ENCODE measurements at places on chromosomes 16 and 17.

- no peak for DNase-seq
Observed at GRCh38 chr16:79798416-79799053, 198.0 kb upstream of the MAF start.

DNA sequence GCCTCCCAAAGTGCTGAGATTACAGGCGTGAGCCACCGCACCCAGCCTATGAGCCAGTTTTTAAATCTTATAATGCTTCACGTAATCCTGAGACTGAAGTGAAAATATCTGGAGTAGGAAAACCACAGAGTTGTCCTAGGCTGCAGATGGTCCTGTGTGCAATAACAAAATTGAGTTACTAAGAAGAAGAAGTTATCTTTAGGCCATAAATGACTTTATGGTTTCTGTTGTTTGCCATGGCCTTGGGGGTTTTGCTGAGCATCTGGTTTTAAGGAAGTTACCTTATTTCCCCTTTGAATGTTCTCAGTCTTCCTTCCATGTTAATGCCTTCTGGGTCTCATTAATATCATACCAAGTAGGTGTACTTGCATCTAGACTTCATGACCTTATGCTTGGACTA is 16.5 kb downstream of the NMT1 start:
- DNase-seq: no peak

DNA sequence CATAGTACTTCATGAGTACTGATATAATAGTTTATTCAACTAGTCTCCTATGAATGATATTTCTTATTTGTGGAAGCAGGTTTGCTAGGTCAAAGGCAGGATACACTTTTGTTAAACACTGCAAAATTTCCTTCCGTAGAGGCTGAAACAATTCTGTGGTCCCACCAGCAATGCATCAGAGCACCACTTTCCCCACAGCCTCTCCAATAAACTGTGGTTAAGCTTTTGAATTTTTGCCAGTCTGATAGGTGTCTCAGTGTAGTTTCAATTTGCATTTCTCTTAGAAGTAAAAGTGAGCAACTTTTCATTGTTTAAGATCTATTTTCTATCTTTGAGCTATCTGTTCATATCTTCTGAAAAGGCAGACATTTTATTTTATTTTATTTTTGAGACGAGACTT is 36.4 kb upstream of the CORO6 start:
- no peak for DNase-seq

- no peak for DNase-seq
Observed at GRCh38 chr17:70499067-70499786, 329.9 kb downstream of the KCNJ2 start.

DNA sequence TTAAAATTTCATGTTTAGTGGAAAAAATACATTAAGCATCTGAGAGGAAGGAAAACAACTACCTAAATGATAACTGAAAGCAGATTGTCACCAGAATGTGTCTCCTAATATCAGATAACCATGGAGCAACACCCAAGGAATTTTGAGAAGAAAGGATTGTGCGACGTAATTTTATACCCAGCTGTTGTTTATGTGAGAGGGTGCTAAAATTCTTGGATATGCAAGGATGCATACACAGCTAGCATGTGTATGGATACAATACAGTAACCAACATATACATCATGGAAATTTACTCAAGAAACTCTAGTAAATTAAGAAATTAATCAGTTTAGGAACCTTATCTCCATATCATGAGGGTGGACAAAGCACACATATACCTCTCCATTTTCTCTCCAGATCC is 290.9 kb downstream of the HS3ST3A1 start:
- no peak for DNase-seq

- no peak for DNase-seq
Observed at GRCh38 chr16:52492789-52493357, 54.1 kb downstream of the TOX3 start.

DNA sequence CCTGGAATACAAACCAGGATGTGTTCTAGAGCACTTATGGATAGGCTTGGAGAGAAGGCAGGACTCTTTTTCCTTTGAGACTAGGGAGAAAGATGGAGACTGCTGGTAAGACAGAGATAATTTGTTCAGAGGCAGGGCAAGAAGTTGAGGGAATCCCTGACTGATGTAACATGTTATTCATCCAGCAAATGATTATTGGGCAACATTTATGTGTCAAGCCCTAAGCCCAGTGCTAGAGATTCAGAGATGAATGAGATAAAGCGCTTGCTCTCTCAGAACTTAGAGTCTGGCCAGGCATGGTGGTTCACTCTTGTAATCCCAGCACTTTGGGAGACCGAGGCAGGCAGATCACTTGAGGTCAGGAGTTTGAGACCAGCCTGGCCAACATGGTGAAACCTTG is 47.8 kb upstream of the NUFIP2 start:
- DNase-seq: no peak

DNA sequence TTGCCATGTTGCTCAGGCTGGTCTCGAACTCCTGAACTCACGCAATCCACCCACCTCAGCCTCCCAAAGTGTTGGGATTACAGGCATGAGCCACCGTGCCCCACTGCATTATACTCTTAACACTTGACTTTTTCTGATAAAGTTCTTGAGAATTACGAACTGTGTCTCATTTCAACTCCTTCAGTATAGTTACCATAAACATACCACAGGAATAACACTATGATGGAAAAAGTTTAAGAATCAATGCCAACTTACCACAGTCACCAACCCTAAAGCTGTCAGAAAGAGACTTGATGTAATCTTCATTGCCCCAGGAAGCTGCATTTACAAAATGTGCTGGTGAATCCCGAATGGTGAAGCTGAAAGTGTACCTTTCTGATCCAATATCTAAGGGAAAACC is 10.2 kb downstream of the MEIOB start:
- no peak for DNase-seq

DNA sequence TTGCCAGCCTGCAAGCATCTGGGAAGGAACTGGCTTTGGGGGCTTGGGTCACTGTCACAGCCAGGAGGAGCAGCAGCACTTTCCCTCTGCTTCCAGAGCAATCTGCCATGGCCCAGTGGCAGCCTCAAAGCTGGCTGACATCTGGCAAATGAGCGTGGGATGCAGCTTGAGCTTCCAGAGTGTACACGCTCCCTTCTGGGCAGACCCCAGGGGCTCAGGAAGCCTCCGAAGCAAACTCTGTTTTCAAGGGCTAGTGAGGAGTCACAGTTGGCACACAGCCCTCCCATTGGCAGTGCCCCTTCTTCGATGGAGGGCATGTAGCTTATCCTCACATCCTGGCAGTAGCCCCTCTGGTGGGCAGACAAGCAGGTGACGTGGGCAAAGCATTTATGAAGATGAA is 249.6 kb downstream of the ENGASE start:
- DNase-seq: no peak

DNA sequence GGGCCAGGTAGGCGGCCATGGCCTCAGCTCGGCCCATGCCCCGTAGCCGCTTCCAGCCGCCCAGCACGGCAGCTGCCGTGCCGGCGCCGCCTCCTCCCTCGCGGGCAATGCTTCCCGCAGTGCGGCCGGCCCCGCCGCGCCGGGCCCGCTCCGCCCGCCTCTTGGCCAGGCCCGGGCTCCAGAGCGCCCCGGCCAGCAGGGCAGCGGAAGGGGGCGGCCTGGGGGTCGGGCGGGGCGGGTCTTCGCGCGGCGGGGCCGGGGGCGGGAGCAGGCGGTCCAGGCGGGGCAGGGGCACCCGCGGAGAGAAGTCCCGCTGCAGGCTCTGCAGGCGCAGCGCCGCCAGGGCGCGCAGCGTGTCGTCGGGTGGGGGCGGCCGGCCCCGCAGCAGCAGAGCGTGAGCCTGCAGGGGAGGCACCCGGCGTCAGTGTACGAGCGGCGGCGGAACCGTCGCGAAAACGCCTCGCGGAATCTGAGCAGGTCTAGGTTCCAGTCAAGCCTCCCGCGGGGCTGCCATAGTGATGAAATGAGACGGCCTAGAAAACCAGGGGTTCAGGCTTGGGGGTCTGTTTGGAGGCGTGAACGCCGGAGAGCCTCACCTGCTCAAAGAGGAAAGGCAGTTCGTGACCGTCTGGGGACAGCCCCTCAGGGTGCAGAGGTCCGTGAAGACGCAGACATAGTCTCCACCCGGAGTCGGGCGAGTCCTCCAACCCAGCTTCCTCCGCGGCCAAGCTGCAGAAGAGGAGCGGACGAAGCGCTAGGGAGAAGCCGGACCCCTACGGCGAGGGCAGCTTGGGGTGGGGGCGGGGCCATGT is 6.6 kb downstream of the PLEKHH3 start:
- DNase-seq: no peak

DNA sequence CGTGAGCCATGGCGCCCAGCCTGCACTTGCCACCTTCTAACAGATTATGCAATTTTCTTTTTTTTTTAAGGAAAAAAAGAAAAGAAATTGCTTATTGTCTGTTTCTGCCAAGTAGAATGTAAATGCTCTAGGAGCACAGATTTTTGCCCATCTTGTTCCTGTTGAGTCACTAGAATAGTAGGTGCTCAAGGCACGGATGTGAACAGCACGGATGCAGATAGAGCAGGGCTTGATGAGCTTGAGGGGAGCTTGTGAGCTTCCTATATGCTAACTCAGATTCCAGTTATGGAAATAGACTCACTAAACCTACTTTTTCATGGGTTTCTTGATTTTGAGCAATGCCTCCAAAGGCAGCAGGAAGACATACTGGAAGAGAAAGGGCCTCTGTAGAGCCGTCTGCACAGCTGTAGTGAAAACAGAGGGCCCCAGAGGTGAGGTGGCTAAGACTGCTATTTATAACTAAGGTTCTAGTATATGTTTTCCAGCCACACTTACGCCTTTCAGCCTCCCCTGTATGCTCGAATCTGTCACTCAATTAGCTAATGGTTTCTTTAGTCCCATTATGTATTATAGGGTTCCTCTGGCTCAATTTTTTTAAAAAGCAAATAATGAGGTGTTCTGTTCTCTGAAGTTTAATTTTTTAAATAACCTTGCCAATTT is 72.8 kb downstream of the WWP2 start:
- DNase-seq: no peak

DNA sequence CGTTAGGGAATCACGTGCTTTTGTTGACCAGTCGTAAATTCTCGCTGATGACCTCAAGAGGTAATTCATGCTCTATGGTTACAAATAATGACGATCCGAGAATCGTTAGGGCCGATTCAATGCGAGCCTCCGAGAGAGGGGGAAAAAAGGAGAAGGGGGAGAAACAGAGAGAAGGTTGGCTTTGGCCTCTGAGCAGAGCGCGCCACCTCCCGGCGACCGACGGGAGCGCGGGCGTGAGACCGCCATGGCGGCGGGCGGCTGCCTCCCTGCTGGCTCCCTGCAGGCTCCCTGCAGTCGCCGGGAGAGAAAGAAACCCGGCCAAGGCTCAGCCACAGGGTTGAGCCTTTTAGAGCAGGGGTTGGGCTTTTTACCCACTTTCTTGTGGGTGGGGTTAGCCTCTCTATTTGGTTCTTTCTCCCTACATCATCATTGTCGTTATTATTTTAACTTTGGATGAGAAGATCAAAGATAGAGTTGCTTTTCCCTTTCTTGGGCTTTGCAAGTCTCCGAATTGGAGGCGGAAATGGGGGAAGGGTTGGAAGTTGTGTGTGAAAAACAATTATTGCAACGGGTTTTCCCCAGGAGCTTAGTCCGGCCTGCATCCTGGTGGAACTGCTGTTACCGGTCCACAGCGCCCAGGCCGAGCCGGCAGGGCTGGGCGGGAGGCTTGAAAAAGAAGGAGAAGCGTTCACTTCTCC is 410 bp upstream of the HOXB5 start:
- peak; percentile 82 for DNase-seq

DNA sequence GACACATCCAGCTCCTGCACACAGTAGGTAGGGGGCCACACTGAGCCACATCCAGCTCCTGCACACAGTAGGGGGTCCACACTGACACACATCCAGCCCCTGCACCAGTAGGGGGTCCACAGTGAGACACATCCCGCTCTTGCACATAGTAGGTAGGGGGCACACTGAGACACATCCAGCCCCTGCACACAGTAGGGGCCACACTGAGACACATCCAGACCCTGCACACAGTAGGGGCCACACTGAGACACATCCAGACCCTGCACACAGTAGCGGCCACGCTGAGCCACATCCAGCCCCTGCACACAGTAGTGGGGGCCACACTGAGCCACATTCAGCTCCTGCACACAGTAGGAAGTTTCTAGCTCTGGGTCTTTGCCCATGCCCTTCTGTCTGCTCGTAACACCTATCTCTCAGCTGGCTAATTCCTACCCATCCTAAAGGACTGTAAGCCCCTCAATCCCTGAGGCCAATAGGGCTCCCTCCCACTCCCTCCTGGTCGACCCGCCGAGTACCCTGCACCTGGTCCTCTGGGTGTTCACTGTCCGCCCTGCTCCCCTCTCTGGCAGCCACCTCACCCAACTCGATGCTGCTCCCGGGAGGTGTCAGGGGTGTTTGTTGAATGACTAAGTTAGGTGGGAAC is 9.4 kb upstream of the ATP2A3 start:
- no peak for DNase-seq

DNA sequence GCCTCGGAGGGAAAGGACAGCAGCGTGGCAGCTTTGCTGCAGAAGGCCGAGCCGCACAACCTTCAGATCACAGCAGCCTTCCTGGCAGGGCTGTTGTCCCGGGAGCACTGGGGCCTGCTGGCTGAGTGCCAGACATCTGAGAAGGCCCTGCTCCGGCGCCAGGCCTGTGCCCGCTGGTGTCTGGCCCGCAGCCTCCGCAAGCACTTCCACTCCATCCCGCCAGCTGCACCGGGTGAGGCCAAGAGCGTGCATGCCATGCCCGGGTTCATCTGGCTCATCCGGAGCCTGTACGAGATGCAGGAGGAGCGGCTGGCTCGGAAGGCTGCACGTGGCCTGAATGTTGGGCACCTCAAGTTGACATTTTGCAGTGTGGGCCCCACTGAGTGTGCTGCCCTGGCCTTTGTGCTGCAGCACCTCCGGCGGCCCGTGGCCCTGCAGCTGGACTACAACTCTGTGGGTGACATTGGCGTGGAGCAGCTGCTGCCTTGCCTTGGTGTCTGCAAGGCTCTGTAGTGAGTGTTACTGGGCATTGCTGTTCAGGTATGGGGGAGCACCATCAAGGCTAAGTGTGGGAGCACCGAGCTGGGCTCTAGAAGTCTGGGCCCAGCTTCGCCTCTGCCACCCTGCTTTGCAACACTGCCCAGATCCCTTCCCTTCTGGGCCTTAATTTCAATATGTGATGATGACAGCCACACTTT is 18.6 kb downstream of the NOD2 start:
- no peak for DNase-seq

GRCh38 chr16:14438256-14438655 is 191.8 kb downstream of the PARN start:
- DNase-seq: no peak
